ENCODE measurements at places on chromosomes 1 and 21.

DNA sequence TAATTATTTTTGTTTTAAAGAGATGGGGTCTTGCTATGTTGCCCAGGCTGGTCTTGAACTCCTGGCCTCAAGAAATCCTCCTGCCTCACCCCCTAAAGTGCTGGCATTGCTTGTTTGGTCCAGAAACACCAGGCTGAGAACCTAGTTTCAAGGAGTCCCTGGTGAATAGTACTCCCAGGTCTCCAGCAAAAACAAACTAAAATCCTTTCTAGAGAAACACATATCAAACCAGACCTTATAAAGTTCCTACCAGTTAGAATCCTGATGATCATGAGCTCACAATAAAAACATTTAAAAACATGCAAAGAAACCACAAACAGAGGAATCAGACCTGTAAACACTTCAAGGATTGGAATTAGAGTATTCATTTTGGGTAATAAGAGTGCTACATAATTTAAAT lies 34.4 kb upstream of the PADI1 start:
- no peak for DNase-seq

- DNase-seq, result no peak
Observed at GRCh38 chr1:60156371-60156770, 82.8 kb upstream of the C1orf87 start.

DNA sequence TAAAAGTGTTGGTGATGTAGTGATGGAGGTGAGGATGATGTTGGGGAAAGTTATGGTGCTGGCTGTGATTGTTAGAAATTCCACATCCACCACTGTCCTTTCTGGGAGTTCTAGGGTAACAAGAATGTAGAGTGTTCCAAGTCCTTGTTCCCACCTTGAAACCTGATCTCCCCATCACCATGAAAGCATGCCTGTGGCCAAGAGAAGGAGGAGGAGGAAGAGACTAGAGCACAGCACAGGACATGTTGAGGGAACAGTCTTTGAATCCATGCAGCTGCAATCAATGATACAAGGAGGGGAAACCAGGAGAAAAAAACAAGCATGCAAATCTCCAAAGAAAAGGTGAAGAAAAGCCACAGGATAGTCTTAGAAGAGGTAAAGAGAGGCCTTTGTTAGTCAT lies 45.9 kb upstream of the ARTN start:
- DNase-seq, result no peak

DNA sequence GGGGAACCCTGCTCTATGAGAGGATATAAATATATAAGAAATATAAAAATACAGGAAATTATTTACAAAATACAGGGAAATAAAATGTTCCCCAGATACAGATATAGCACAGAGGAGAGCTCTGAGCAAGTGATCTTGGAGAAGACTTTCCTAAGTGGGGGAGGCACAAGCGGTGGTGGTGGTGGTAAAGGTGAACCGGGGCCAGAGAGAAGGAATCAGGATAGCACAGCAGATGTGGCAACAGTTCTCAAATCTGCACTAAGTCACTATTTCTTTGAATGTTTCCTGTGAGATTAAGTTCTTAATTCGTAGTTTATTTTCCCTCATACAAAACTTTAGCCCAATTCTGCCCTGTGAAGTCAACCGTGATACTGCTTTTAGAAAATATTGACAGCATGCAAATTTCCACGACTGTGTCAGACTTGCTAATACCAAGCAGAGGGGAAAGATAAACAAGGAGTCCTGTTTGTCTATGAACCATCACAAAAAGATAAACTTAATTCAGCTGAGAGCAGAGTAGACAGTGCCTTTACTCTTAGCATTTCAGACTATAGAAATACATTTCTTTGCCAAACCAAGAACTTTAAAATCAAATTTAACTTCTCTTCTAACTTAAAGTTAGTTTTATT lies 237.5 kb upstream of the POGK start:
- no peak for DNase-seq

- no peak for DNase-seq
Observed at GRCh38 chr1:109883248-109883955, 27.2 kb upstream of the CSF1 start.

- no peak for DNase-seq
Observed at GRCh38 chr1:4071653-4072052, 171.6 kb upstream of the C1orf174 start.

DNA sequence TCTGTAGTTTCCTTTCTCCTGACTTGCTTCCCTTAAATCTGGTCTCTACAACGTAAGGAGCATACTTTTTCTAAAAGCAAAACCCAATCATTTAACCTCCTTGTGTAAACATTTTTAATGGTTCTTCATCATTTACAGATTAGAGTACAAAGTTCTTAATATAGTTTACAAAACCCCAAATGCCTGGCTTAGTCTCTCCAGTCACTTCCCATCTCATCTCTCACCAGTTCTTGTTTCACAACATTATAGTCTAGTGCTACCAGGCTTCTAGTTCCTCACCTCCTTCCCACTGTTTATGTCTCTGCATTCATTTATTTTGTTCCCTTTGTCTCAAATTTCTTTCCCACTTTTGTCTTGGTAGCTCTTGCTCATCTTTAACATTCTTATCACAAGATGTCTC lies 168.4 kb downstream of the FASLG start:
- no peak for DNase-seq

DNA sequence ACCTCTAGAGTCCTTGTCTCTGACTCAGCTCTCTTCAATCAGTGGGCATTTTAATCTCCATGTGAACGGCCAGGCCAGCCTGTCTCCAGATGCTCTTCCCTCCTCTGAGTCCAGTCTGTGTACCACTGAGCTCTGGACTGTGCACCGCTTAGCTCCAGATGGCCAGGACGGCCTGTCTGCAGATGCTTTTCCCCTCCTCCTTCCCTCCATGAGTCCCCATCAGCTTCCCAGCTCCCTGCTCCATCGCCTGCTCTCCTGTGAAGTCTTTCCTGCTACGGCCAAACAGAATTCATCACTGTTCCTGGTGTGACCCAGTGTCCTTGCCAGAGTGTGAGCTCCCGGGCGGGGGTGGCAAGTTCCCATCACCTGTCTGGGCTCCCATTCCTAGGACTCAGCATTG lies 42.0 kb downstream of the STUM start:
- DNase-seq, result no peak

GRCh38 chr1:37325509-37326437 lies 148.6 kb upstream of the ZC3H12A start:
- DNase-seq, result no peak

- no peak for DNase-seq
Observed at GRCh38 chr1:95994643-95995042, 726.9 kb upstream of the PTBP2 start.

DNA sequence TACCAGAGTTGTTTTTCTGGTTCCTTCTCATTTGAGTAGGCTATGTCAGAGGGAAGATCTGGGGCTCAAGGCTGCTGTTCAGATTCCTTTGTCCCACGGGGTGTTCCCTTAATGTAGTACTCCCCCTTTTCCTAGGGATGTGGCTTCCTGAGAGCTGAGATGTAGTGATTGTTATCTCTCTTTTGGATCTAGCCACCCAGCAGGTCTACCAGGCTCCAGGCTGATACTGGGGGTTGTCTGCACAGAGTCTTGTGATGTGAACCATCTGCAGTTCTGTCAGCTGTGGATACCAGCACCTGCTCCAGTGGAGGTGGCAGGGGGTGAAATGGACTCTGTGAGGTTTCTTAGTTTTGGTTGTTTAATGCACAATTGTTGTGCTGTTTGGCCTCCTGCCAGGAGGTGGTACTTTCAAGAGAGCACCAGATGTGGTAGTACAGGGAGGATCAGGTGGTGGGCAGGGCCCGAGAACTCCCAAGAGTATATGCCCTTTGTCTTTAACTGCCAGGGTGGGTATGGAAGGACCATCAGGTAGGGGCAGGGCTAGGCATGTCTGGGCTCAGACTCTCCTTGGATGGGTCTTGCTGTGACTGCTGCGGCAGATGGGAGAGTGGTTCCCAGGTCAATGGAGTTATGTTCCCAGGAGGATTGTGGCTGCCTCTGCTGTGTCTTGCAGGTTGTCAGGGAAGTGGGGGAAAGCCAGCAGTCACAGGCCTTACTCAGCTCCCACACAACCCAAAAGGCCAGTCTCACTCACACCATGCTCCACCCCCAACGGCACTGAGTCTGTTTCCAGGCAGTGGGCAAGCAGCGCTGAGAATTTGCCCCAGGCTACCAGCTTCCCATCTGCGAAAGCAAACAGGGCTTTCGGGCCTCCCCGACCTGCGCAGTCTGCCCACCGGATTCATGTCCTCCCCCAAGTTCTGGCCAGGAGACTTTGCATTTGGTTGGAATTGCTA lies 64.2 kb downstream of the SERINC2 start:
- DNase-seq, result no peak

GRCh38 chr1:159829273-159829634 lies 2.6 kb downstream of the SLAMF8 start:
- DNase-seq, result no peak

GRCh38 chr1:106620521-106620954 lies 435.9 kb upstream of the PRMT6 start:
- no peak for DNase-seq

DNA sequence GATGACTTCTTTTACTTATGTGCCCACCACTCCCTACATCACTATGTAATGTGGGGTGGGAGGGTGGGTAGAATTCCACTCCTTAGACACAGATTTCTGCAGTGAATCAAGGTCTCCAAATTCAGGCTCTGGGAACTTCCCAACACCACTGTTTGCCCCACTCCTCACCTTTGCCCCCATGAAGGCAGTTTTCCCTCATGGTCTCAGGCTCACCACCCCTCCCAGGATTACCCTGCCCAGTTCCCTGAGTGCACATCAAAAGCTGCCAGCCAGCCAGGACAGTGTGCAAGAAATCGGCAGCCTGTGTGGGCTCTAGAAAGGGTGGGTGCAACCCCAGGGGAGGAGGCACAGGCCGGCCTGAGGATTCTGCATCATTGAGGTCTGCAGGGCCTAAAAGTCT lies 14.8 kb downstream of the NENF start:
- no peak for DNase-seq

DNA sequence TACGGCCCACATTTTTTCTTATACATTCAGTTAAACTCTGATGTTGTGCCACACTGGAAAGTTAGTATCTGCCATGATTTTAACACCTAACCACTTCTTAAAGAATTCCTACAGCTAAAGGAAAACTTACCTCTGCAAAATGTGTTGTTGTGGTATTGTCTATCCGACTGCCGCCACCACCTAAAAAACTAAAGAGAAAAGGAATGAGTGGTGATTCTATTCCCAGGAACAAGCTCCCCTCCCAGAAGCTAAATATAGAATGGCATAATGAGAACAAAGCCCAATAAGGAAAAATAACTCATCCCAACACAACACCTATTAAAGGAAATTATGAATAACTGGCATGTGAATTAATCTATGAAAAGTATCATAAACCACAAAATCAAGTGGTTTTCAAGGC lies 39.5 kb downstream of the RNF115 start:
- no peak for DNase-seq

- DNase-seq, result no peak
Observed at GRCh38 chr1:24381256-24381655, 32.3 kb downstream of the STPG1 start.

DNA sequence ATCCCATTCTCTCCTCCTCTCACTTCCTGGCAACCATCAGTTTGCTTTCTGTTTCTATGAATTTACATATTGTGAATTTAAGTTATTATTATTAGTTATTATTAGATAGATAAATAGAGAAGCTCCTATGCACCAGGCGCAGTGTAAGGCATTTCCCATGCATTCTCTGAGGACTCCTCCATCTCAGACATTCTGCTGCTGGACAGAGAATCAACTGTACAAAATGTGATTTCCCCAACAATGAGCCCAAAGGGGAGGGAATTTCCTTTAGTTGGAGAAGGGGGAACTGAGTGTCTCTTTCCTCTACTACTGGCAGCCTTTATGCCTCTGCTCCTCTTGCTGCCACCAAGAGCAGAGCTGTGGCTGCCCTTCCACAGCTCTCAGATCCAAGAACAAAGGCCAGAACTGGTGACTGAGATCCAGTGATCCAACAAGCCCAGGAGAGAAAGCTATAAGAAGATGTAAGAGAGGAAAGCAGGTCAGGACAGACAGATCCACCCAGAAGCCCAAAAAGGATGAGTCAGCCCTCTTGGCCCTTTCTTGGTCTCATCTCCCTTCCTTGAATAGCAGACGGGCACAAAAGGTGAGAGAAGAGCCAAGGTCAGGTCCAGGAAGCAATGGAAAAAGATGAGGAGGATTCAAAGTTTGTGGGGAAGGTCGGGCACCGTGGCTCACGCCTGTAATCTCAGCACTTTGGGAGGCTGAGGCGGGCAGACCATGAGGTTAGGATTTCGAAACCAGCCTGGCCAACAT lies 3.5 kb upstream of the IVL start:
- no peak for DNase-seq

GRCh38 chr1:237179503-237179902 lies 137.5 kb downstream of the RYR2 start:
- DNase-seq, result no peak

- no peak for DNase-seq
Observed at GRCh38 chr1:36096500-36097432, 8.1 kb downstream of the ADPRS start.

DNA sequence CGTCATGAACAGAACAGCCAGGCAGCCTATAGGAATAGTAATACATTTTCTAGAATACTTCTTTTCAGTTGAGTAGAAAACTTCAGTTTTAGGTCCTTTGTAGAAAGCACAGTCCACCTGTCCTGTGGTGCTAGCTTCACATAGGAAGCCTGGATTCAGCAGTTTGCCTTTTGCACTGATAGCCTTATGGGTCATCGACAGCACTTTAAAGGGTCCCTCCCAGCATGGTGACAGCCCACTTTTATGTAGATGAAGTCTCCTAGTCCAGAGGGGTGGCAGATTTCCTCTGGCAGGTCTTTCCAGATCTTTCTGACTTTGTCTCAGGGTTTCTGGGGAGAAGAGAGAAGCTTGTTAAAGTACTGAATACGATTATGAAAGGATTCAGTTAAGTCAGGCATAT lies 161.4 kb upstream of the TNR start:
- no peak for DNase-seq

DNA sequence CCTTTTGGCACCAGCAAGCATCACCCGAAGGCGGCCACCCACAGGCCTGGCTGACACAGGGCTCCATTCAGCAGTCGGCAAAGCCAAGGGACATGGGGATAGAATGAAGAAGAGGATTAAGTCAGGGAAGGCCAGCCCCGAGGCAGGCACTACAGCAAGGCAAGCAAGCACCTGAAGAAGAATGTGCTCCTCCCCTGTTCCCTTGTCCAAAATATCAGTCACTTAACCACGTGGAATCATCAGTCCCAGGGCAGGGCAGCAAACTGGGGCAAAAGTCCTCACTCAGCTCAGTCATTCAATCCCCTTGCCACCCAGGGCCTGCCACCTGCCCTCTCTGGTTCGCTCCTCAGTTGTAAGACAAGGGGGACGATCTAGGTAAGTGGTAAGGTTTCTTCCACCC lies 9.3 kb downstream of the KANK4 start:
- no peak for DNase-seq

GRCh38 chr1:9628541-9629444 lies 22.7 kb upstream of the PIK3CD start:
- no peak for DNase-seq

GRCh38 chr1:92484472-92485380 lies 2.0 kb downstream of the GFI1 start:
- no peak for DNase-seq

DNA sequence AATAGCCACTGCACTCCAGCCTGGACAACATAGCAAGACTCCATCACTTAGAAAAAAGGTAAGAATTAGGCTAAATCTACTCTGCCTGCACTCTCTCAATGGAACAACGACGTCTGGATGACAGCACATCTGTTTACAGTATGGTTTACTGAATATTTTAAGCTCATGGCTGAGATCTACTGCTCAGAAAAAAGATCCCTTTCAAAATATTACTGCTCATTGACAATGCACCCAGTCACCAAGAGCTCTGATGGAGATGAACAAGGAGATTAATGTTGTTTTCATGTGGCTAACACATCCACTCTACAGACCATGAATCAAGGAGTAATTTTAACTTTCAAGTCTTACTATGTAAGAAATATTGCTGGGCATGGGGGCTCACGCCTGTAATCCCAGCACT lies 58.0 kb downstream of the SLC27A3 start:
- DNase-seq, result no peak

- no peak for DNase-seq
Observed at GRCh38 chr1:97864615-97865014, 56.2 kb downstream of the DPYD start.
